ENCODE measurements at places on chromosomes 6 and 20.

- DNase-seq, result no peak
These were observed 15.7 kb downstream of the CASS4 start for GRCh38 chr20:56427797-56428196.

- DNase-seq, result no peak
These were observed 146.0 kb downstream of the PHACTR3 start for GRCh38 chr20:59750209-59750840.

GRCh38 chr6:5294392-5295211 lies 33.3 kb downstream of the FARS2 start:
- DNase-seq, result no peak

- DNase-seq, result no peak
These were observed 8.8 kb upstream of the TAF8 start for GRCh38 chr6:42041481-42042053.

GRCh38 chr6:103280417-103280816 lies 1579.3 kb downstream of the HACE1 start:
- no peak for DNase-seq

- DNase-seq, result no peak
These were observed 48.7 kb downstream of the PSMG4 start for GRCh38 chr6:3307436-3307835.

- DNase-seq, result no peak
These were observed 6.6 kb upstream of the YTHDF1 start for GRCh38 chr20:63222541-63222940.

DNA sequence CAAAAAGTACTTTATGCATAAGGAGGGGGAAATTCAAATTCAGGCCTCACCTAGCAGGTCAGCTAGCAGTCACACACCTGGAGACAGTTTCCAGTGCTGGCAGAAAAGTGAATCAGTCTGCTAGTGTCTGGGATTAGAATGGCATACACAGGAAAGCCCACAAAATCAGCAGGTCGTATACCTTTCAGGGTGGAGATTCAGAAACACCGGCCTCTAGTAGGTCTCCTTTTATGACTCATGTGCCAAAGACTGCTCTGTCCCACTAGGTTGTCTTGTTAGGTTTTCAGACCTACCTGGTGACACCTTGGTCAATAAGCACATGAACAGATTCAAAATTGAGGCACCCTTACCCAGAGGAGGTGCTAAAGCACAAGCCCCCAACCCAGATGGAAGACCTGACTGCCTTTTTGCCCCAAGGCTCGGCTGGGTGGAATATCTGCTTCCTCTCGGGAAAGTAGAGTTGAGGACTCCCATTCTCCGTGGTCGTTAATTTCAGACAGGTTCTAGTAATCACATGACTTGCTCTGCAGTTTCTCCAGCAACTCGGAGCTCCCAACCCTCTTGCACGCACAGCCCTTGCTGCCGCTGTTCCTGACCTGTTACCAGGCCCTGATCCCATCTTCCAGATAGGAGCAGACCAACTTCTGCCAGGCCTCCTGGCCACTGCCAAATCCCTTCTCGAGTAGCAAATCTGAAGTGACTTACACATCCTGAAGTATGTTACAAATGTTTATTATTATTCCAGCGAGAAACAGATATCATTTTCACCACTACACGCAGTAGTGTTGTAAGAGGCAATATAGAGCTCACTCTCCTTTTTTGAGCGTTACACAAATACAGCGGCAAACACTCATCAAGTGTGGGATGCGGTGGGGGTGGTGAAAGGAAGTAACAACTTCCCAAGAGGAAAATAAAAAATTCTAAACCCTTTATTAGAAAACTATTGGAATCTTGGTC lies 46.6 kb downstream of the AGPAT4 start:
- DNase-seq, result no peak

GRCh38 chr20:47269309-47270165 lies 87.0 kb downstream of the ZMYND8 start:
- no peak for DNase-seq

DNA sequence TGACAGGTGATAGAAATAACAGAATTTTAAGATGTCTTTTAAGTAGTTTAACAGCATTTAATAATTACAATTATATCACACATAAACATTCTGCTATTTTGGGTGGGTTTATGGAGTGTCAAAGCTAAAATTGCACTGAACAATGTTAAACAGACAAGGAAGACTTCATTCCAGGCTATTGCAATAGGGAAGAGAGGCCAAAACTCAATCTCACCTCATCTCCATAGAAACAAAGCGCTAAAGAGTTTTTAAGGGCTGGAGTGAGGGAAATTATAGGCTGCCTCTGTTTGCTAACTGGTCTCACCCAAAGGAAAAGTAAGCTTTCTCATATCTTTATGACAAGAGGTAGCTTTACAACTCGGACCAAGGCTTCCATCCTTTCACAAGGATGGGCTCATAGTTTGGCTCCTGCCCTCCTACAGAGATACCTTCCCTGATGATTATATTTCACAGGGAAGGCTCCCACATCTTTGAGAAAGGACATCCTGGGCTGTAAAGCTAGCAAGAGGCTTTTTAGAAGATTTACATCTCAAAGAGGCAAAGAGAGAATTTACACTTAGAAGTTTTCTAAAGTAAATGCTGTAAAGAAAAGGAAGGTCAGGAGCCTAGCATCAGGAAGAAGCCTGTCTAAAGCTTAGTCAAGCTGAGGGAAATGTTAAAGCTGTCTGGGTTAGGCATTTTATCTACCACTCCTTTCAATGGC lies 350.2 kb upstream of the IMPG1 start:
- no peak for DNase-seq

- no peak for DNase-seq
These were observed 207.0 kb upstream of the PRDM1 start for GRCh38 chr6:105879146-105879545.

GRCh38 chr6:33621711-33622388 lies 728 bp downstream of the ITPR3 start:
- DNase-seq, result peak; percentile 45

DNA sequence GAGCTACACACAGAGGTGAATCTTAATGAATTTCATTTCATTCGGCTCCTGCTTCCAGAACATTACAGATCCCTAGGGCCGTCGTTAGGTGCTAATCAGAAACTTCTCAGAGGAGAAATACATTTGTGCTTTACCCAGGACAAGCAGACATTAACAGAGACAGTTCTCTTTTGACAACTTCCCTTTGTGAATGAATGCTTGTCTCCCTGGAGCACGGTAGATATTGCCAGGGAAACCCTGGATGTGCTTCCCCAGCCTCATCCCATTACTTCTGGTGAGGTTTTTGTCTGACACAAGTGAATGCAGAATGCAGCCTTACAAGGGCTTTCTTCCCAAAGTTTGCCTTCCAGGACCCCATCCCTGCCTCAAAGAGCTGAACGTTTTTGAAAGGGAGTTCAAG lies 105.4 kb downstream of the SYNDIG1 start:
- no peak for DNase-seq

DNA sequence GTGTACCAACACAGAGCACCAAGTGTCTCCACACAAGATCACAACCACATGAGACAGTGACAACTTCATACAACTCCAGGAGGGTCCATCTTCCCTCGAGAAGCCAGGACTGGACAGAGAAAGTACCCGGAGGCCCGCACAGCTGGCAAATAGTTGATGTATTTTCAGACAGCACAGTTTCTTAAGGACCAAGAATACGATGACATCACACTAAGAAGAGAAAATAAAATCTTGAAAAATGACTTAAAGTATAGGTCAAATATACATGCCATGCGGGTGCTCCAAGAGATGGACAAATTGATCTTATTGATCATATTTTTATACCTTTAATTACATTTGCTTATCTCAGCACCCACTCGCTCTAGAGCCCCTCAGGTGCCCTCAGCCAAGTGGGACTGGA lies 145.5 kb downstream of the RNASET2 start:
- no peak for DNase-seq

GRCh38 chr20:49987015-49987867 lies 4.5 kb downstream of the SNAI1 start:
- DNase-seq, result no peak

- no peak for DNase-seq
These were observed 3.1 kb downstream of the TRMT6 start for GRCh38 chr20:5947276-5947675.

- no peak for DNase-seq
These were observed 714.0 kb downstream of the MAFB start for GRCh38 chr20:39974966-39975501.

DNA sequence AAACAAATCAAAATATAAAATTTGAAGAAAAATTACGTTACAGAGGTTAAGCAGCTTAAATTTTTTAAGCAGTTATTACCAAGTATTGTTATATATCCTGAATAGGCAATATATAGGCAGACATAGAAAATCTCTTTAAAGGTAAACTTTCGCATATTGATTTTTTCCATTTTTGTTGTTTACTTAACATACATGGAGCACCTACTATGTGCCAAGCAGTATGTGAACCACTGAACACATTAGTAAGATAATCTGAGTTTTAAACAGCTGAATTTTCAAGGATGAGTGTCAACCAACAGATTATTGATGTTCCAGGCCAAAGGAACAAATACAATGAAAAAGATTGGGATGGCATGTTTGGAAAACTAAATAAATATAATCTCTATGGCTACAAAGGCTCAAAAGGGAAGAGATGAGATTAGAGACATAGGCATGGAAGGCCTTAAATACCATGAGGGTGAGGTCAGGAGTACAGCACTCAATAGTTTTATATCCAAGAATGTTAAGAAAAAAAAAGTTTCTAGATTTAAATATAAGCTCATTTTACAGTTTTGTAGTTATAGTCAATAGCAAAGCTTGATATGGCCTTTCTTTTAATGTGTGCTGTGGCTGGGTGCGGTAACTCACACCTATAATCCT lies 277.5 kb downstream of the PTPRK start:
- no peak for DNase-seq

GRCh38 chr6:106446287-106446885 lies 85.9 kb downstream of the CRYBG1 start:
- DNase-seq, result no peak

DNA sequence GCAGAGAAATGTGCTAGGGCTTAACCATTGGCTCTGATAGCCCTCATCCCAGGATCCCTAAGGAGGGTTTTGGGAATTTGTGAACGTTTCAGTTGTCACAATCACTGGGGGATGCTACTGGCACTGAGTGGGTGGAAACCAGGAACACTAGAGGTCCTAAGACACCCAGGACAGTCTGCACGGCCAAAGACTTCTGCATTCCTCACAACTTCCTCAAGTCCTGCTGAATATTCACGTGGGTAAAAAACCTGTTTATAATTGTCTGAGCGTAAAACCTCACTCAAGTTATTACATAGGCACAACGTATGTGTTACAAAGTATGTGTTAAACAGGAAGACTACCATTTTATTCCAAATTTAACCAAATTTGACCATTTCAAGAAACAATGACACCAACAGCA lies 52.4 kb downstream of the GMDS start:
- DNase-seq, result no peak

DNA sequence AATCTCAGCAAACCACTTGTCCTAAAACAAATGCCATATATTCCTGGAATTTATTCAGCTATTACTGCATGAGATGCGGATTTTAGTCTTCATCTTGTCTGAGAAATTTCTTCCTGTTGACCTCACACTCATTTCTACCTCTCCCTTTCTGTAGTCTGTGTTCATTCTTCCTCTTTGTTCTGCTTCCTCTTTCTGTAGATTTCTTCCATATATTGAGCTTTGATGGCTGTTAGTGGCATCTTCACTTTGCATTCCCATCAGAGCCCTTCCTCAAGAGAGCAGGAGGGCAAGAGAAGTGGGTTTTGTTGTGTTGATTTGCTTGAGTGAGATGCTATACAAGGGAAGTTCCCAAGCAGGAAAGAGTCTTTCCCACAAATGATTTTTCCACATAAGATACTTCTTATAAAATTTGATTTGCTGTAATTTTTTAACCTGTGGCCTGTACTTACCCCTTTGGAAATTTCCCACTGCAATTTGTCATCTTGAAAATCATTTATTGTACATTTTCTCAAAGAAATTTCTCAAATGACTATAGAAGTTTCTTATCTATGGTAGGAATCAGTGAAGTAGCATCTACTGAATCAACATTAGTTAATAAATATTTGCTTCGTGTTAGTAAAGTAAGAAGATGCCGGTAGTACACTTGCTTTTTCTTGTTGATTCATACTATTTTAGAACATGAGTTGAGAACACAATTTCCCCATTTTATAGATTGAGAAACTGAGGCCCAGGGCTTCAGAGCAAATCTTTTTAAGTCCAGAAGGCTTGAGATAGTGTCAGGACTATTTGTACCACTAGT lies 43.8 kb downstream of the MAP3K4 start:
- no peak for DNase-seq

GRCh38 chr6:160973311-160974250 lies 18.0 kb upstream of the MAP3K4 start:
- DNase-seq, result no peak

GRCh38 chr6:132369526-132369925 lies 31.7 kb downstream of the MOXD1 start:
- no peak for DNase-seq

DNA sequence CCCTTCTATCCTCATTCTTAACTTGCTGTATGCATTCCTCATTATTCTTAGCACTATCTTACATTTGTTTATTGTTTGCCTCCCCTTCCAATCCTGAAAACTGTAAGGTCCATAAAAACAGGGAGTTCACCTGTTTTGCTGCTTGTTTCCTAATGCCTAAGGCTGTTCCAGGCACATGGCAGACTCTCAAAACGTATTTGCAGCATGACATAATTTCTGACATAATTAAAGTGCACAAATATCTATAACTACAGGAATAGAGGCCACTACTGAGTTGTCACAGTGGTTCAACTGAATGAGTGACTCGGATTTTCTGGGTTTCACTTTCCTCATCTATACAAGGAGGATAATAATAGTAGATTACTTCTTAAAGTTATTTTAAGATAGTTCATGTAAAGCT lies 83.0 kb downstream of the HFE start:
- no peak for DNase-seq

DNA sequence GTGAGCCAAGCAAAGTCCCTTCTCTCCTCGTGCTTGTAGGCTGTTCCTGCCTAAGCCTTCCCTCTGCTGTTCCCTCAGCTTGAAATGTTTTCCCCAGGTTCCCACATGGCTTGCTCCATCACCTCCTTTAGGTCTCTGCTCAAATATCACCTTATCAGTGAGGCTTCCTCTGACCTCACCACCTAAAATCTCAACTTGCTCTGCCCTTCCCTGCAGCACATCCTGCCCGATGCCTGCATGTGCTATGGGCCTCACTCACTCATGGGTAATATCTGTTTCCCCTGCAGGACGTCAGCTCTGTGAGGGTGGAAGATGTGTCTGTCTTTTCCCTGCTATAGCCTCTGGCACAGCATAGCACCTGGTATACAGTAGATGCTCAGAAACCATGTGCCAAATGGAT lies 29.9 kb upstream of the FKBP1A start:
- no peak for DNase-seq

GRCh38 chr6:137573739-137574138 lies 79.5 kb upstream of the OLIG3 start:
- DNase-seq, result no peak

GRCh38 chr6:45454008-45454911 lies 76.5 kb upstream of the SUPT3H start:
- DNase-seq, result no peak

- DNase-seq, result no peak
These were observed 209.1 kb downstream of the ERMARD start for GRCh38 chr6:169960521-169960885.

- no peak for DNase-seq
These were observed 291.8 kb upstream of the MARCKS start for GRCh38 chr6:113565306-113565705.
